ENCODE measurements at places on chromosomes 6 and 20. TPM values are rescaled to one million over a fixed set of nuclear protein-coding genes. Genes with fewer than 3 reads are reported as not detected.

TGM3 gene
- total RNA-seq = not detected

GABRR2 gene
- 0.40 TPM for total RNA-seq

TAGAP gene
- total RNA-seq = 113 TPM

DNA sequence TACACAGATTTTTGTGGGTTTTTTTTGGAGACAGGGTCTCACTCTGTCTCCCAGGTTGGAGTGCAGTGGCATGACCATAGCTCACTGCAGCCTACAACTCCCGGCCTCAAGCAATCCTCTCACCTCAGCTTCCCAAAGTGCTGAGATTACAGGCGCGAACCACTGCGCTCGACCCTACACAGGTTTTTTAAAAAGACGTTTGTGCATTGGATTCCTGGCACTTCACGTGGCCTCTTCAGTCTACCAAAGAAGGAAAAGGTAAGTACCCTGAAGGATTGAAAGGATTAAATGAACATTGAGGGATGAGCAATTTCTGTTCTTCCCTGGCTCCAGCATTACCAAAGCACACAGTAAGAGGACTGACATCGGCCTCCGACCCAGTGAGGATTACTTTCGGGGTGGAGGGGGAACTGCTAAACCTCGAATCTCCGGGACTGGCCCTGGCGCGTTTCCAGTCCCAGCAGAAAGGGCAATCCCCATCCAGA, 556 bp upstream of the YWHAB start:
- H3K4me3 ChIP-seq = peak overlapping the region; percentile 90
- peak overlapping the region; percentile 92 for H3K27ac ChIP-seq
- H3K36me3 ChIP-seq = peaks cover 34% of the 10 kb centered on the region
- H3K4me1 ChIP-seq = peaks cover 40% of the 10 kb centered on the region
- DNase-seq = no peak

DNA sequence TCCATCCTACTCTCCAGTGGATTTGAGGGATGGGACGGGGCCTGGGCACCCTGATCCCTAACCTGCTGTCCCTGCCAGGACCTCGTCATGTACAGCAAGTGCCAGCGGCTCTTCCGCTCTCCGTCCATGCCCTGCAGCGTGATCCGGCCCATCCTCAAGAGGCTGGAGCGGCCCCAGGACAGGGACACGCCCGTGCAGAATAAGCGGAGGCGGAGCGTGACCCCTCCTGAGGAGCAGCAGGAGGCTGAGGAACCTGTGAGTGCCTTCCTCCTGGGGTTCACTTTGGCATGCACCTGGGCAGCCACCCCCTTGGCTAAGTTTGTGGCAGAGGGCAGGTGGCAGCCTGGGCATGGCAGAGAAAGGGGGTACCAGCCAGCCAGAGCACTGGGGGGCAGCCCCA, 5.7 kb downstream of the CDC25B start:
- no peaks in the 10 kb centered on the region for H3K27me3 ChIP-seq
- DNase-seq = no peak
- no peak overlapping the region for H3K4me3 ChIP-seq
- peaks cover 60% of the 10 kb centered on the region for H3K4me1 ChIP-seq

DNA sequence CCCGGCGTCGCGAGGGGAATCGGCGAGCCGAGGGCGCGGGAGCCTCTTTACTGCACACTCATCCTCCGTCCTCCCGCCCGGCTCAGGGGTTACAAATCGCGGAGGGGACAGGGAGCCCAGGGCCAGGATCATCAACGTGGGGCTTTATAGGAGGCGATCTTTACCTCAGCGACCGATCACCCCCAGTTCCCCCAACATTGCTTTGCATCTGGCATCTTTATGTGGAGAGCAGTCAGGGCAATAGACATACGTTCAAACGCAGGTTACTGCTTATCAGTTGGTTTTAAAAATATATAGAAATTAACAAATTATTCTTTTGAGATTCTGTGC, 634 bp downstream of the HSF2 start:
- peaks cover 43% of the 10 kb centered on the region for H3K4me1 ChIP-seq
- H3K36me3 ChIP-seq = peaks cover 4% of the 10 kb centered on the region
- H3K27me3 ChIP-seq = no peaks in the 10 kb centered on the region
- H3K27ac ChIP-seq = peak overlapping the region; percentile 96
- H3K4me3 ChIP-seq = peak overlapping the region; percentile 93

DNA sequence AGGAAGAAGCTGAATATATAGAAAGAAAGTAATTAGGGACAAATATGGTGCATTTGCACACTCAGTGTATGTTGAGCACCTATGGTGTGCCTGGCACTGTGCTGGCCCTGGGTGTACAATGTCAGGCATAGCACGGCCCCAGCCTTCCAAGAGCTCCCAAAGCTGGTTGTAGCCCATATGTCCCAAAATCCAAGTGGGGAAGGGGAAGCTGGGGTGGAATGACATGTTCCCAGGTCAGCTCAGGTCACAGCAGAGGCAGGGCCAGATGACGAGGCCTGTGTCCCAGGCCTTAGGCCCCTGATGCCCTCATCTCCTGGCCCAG, 170.0 kb downstream of the VEGFA start:
- H3K4me3 ChIP-seq = no peak overlapping the region
- DNase-seq = no peak
- no peaks in the 10 kb centered on the region for H3K27me3 ChIP-seq

DNA sequence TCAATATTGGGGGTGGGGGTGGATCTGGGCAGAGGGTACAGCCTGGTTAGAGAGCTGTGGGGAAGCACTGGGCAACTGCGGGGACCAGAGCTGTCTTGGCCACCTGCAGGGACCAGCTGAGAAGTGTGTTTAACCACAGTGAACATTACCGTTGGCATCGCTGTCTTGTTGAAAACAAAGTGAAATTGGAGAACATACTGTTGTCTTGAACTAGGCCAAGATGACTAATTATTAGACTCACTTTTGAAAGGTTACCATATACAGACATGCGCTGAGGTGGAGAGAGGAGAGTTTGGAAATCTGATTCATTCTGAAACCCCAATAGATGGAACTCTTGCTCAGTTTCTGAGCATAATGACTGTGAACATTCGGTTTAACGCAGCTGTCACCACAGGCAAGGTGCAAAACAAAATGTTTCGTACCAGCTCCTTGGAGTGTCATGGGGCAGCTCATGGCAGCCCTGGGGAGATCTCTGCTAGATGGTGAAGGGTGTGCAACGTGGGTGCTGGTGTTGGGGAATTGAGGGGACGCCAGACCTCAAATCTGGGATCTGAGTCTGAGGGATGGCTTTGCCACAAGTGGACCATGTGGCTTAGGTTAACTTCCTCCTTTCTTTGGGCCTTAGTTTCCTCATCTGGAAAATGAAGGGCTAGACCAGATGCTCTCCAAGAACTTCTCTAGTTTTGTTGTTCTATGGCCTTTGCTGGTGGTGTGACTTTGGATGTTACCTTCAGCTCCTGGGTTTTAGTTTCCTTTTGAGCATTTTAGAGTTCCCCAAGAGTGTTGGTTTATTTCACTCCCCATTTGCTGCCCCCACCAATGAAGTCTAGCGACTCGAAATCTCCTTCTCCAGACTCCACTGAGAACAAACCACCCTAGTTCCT, 24.6 kb upstream of the GTSF1L start:
- H3K36me3 ChIP-seq = peaks cover 4% of the 10 kb centered on the region
- H3K4me3 ChIP-seq = peak overlapping the region; percentile 51
- H3K27me3 ChIP-seq = peaks cover 8% of the 10 kb centered on the region
- peaks cover 40% of the 10 kb centered on the region for H3K4me1 ChIP-seq
- peak; percentile 85 for DNase-seq
- peak overlapping the region; percentile 95 for H3K27ac ChIP-seq
